ENCODE measurements at places on chromosomes 13 and 19. TPM values are rescaled to one million over a fixed set of nuclear protein-coding genes. Genes with fewer than 3 reads are reported as not detected.

Gene ZNF808
- 23.3 TPM for total RNA-seq

DNA sequence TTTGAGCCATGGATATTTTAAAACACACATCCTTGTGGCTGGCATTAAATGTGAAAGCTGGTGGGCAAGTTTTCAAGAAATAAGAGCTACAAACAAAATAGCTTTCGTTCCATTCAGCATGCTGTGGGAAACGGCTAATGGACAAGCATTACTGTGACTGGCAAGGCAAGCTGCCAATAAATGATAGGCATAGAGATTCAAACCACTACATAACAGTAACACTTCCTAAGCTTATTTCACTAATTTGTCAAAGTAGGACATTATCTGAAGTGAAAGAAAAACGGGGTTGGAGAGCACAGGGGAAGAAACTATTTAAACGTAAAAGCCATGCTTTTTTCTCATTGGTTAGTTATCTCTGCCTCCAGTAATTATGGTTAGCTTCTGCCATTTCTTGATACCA lies 26.0 kb downstream of the OBI1 start:
- DNase-seq: no peak

DNA sequence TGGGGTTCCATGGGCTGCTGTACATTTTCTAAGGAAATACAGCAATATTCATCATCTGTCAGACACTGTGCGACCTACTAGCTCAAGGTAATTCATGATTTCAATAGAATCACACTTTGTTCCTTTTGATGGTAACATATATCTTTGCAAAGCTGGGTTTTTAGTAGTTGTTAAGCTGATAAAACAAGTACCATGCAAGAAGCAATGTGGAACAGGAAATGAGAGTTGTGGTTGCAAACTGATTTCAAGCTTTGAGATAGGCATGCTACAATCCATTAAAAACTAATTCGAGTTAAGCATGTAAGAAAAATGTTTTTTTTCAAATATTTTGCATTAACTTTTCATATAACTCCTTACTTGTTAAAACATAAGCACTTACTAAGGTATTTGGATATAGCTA lies 6.8 kb upstream of the MBNL2 start:
- DNase-seq: no peak

Gene NKPD1
- under 0.01 TPM for total RNA-seq

DNA sequence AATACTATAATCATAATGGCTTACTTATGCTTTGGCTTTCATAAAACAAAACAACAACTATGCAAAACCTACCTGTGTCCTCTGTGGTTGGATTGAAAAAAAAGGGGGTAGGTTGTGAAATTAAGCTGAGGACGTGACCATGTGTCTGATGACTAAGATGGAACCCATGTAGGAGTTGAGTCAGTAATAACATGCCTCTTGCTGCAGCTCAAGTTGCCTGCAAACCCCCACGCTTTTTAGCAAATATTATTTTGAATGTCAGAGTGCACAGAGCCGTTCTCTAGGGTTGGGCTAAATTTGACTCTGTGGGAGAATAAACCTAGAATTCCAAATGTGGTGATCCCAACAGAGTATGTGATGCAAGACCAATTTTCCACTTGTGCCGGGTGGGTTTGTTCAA lies 209.3 kb downstream of the KCNRG start:
- DNase-seq: peak; percentile 71

Gene P2RY11
- 0.43 TPM for total RNA-seq

Gene SIAH3
- total RNA-seq: not detected

- no peak for DNase-seq
These were observed 43.2 kb downstream of the RGCC start for GRCh38 chr13:41500511-41500910.

Gene SMIM7
- total RNA-seq: 68.7 TPM

Gene FFAR3
- not detected for total RNA-seq

DNA sequence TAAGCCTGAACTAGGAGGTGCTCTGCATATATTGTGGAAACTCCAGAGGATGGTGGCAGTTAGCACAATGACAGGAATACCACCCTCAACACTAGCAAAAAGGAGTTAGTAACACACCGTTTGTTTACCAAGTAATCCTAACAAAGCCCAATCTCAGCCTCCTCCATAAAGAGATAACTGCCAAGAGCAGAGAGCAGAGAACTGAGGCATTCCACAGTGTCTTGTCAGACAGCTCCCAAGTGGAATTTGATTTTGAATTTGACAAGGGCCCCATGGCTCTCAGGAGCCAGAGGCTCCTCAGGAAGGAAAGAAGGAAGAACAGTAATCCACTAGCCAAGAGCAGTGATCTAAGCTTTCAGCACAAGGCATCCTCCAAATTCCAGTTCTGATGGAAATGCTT lies 298.6 kb downstream of the DCLK1 start:
- no peak for DNase-seq

Gene POLR2I
- 44.5 TPM for total RNA-seq

GRCh38 chr19:5926641-5927440 lies 12.8 kb downstream of the CAPS start:
- peak; percentile 84 for DNase-seq

GRCh38 chr19:10120538-10121189 lies 965 bp upstream of the EIF3G start:
- peak; percentile 64 for DNase-seq

Gene MISP3
- total RNA-seq: under 0.01 TPM

- no peak for DNase-seq
These were observed 39.4 kb downstream of the VSTM2B start for GRCh38 chr19:29565171-29565570.

GRCh38 chr13:48571126-48571913 lies 38.4 kb upstream of the RCBTB2 start:
- DNase-seq: peak; percentile 69

DNA sequence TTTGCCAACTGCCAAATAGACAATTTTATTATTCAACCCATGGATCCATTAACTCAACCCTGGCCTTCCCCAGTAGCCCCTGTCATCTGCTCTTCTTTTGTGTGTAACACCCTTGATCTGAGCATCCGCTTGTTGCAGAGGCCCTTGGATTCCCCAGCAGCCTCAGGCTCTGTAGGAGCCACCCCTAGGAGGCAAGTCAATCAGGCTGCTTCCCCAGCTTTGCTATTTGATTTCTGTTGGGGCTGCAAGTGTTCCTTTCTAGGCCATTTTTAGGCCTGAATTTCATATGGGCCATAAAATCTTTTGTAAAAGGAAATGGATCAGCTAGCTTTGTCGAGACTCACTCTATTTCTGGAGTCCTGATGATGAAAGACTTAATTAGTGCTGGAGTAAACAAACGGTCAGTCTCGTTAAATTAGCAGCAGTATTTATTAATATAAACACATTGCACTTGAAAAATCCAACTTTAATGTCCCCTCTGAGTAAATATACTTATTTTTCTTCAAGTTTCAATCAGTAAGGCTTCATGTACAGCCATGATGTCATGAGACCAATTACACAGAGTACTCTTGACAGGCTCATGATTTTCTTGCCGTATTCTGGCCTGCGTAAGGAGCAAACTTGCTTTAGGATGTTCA lies 105.3 kb downstream of the RGCC start:
- DNase-seq: no peak

DNA sequence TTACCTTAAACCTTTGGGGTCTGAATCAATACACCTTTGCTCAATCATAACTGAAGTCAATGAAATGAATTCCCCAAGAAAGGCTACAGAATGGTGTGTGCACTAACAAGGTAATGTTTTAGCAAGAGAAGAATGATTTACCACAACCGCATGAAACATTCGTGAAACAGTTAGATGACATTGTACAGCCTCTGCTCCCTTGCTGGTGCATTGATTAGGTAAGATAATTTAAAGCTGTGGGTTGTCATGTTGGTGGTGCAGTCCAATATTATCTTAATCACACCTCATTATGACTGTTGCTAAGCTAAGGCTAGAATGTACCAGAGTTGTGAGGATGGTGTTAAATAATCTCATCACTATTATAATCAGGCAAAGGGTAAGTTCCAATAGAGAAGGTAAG lies 1673.2 kb upstream of the PRR20A start:
- no peak for DNase-seq
